Neural crest cell (in vitro differentiated cells): ENCODE measurements at places on chromosomes 11 and 22. TPM values are rescaled to one million over a fixed set of nuclear protein-coding genes. Genes with fewer than 3 reads are reported as not detected.

GRCh38 chr22:29750029-29750428, 16.8 kb downstream of the ZMAT5 start:
- no peak for DNase-seq

GRCh38 chr22:27258616-27259172, 542.9 kb downstream of the MN1 start:
- DNase-seq, result no peak

GRCh38 chr11:76856571-76856970, 4.1 kb upstream of the ACER3 start:
- no peak for DNase-seq

DNA sequence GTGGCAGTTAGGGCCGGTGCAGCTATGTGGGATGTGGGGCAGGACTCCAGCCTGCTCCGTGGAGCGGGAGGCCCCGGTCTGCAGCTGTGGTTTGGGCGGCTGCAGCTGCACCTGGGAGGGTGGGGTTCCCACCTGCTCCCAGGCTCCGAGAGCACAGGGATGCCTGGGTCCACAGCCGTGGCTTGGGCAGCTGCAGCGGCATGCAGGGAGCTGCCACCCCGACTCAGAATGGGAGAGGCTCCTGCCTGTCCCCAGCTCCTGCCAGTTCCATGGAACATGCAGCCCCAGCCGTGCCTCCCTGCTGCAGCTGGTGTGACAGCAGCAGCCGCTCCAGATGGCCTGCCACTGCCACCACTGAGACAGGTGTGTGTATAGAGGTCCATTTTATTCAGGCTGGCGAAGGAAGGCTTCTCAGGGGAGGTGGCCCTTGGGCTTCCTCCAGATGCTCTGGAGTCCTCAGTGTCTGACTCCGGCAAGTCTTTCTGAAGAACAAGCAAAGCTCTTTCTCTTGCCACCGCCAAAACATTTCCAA, 21.8 kb upstream of the UPK3A start:
- DNase-seq, result no peak

DNA sequence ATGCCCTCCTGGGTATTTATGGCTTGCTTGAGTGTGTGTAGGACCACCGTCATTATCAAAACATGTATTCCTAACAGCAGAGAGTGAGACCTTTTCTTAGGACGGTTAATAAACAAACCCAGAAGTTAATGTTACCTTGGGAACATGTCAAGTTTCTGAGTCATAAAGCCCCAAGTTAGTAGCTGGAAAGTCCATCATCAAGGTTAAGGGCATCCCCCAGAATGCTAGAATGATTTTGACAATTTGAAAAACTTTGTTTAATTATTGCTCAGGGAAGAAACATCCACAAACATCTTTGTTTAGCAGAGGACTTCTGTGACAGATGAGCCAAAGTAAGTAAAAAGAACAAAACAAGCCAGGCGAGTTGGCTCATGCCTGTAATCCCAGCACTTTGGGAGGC, 20.0 kb downstream of the CAVIN3 start:
- DNase-seq, result no peak

GRCh38 chr22:20566420-20567260, 59.2 kb downstream of the MED15 start:
- DNase-seq, result no peak

- DNase-seq, result no peak
Measured at GRCh38 chr22:37193629-37194191, 5.7 kb upstream of the C1QTNF6 start.

- no peak for DNase-seq
Measured at GRCh38 chr11:83970061-83970671, 684.0 kb upstream of the CCDC90B start.

DNA sequence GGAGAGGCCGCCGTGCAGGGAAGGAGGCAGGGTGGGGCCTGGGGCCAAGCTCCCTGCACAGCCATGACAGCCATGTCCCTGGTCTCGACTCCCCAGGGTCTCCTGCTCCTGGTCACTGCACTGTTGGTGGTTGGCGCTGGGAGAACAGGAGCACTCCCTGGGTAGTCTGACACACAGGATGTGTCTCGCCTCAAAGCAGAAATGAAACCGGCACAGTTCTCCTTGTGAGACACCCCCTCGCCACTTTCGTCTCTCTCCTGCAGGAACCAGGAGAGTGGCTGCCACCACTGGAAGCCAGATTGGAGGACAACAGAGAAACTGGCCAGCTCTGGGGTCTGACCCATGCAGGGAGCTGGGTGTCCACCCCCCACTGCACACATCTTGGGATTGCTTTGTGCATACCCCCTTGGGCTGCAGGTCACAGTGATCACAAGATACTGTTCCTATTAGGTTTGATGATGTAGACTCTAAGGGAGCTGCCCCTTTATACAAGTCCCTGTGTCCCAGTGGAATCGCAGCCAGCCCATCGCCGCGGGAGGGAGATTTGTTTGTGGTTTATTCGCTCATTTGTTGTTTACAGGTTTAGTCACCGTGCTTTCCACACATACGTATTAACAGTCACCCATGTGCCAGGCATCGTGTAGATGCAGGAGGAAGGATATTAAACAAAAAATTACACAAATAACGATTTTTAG, 27.0 kb upstream of the YWHAH start:
- DNase-seq, result no peak

DNA sequence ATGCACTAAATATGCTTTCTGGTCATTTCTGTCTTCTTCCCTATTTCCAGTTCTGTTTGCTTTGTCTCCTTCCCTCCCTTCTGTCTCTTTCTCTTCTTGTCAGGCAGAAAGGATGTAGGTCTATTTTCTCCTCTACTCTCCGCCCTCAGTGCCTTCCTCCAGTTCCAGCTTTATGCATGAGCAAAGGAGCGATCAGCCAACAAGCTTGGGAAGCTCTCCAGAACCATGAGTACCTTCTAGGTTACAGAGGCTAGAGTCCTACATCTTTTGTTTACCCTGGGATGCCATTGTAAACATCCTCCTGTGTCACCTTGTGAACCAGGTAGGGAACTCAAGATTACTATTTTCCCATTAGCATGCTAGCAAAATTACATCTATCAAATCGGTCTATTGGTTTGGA, 7.9 kb upstream of the SPON1 start:
- DNase-seq, result no peak

- no peak for DNase-seq
Measured at GRCh38 chr22:20299746-20300136, 20.1 kb downstream of the DGCR6L start.

- DNase-seq, result no peak
Measured at GRCh38 chr22:36480941-36481392, 473 bp downstream of the TXN2 start.

- no peak for DNase-seq
Measured at GRCh38 chr11:2761131-2762030, 61.6 kb upstream of the KCNQ1OT1 start.

- DNase-seq, result no peak
Measured at GRCh38 chr11:70618431-70619101, 220.2 kb downstream of the CTTN start.

GRCh38 chr11:78646564-78647185, 72.0 kb upstream of the NARS2 start:
- peak; percentile 48 for DNase-seq

GRCh38 chr11:115458877-115459276, 45.3 kb downstream of the CADM1 start:
- no peak for DNase-seq

- no peak for DNase-seq
Measured at GRCh38 chr11:38304926-38305325, 1706.9 kb upstream of the RAG2 start.

DNA sequence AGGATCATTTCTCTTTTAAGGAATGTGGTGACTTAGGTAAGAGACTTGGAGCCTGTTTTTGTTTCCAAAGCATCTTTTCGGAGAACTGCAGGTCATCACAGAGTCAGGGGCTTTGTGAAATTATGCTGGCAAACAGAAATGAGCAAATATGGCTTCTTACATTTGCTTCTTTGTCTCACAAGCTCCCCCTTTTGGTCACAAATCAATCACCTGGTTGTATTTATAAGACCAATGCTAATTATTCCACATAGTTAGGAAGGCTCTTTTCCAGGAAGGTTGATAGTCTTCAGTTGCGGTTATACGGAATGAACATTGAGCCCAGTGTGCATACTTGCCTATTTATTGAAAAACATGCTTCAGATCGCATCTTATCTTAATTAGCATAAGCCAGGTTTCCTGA, 34.6 kb upstream of the CEP126 start:
- no peak for DNase-seq

GRCh38 chr11:50178737-50179136, 146.1 kb downstream of the OR4C45 start:
- DNase-seq, result no peak

DNA sequence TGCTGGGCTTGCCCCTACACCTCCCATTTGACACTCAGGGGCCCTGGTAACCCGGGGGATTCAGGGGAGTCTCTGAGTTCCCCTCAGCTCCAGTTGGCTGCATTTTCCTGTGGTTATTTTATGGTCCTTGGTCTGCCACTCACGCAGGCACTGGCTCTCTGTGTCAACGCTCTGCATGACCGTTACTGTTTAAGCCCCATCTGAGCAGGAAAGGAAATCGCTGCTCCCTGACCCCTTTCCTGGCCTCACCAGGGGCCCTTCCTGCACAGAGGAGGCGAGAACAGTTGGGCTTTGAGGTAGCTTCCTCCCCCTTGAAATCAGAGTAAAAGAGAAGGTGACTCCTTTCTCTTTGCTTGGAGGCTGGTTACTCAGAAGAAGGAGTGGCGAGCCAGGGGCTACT, 2.4 kb downstream of the C1QTNF4 start:
- no peak for DNase-seq

- no peak for DNase-seq
Measured at GRCh38 chr11:15318814-15319213, 204.1 kb downstream of the INSC start.

DNA sequence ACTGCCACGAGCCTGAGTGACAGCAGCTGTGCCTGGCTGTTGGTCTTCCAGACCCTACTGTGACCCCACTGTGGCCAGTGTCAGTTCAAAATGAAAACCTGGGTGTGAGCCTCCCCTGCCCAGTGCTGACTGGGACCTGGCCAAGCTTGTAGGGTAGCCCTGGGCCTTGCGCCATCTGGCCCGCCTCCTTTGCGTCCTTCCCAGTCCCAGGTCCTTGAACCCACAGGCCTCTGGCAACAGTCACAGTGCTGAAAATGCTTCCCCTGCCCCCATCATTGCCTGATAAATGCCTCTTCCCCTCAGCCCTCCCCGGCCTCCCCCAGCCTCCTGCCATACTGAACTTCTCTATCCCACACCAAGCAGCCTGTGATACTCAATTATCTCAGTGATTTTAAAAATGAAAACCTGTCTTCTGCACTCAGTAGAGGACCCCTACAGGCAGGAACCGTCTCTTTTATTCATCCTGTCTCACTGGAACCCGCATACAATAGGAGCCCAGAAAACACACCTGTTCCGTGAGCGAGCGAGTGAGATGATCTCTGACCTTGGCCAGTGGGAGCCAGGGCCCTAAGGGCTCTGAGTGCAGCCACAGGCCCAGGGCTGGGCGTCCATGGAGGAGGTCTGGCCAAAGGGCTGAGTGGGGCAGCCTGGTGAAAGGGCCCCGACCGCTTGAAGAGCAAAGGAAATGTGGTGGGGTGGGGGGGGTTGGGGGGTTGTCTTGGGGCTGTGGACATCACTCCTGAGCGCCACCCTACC, 49.7 kb upstream of the TTLL12 start:
- no peak for DNase-seq

- no peak for DNase-seq
Measured at GRCh38 chr11:35253237-35253636, 114.3 kb downstream of the CD44 start.

DNA sequence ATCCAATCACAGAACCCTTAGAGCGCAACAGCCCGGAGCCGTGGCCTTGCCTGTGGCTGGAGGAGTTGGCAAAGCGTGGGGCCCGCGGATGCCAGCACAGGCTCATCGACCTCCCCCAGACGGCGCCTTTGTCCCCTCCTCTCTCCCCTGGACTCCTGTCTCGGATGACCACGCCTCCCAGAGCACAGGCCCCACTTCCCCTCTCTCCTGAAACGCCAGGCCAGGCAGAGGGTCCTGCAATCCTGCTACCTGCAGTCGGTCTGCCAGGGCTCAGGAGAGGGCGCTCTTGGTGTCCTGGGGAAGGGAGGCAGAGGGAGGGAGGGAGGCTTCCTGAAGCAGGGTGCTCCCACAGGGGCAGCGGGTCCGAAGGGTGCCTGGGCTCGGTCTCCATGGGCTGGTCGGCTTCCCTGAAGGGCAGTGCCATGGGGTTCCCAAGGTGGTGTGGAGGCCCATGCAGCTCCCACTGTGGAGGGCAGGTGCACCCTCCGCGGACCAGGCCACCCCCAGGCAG, 16.6 kb upstream of the TTLL12 start:
- no peak for DNase-seq

GRCh38 chr11:86486261-86487030, 111.8 kb downstream of the CCDC81 start:
- DNase-seq, result no peak

DNA sequence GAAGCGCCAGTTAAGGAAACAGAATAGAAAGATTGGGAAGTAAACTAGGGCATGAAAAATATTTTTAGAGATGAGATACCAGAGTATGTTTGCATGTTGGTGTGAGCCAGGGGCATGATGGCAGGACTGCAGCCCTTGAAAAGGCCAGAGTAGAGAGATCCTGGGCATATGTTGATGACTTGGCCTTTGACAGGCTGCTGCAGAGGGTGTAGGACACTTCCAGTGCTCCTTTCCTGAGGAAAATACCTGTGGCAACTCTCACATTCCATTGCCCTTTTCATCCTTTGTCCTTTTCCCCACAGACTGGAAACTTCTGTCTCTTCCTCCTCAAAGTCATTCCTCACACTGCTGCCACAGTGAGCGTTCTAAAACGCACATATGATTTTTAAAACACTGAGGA, 150.7 kb upstream of the CCDC90B start:
- DNase-seq, result no peak

DNA sequence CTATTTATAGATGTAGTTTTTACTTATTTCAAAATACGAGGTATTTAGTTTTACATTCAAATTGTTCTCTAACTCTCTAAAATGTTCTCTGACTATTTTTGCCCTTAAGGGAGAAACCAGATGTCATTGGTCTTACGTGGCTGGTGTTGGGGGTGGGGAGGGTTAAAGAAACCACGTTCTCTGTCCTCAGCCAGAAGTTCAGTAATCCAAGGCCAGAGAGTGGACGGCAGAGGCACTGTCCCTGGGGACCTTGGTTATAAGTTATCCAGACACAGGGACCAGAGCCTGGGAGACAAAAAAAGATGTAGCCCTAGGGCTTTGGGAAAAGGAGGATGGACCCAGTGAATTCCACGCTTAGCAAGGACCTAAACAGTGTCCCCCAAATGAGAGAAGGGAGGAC, 706 bp upstream of the OR51E1 start:
- DNase-seq, result no peak

GRCh38 chr11:4019891-4020290, 74.7 kb upstream of the RRM1 start:
- no peak for DNase-seq

The TRPM5 gene
- total RNA-seq, result 0.09 TPM in 2 replicates

The HEPHL1 gene
- total RNA-seq, result not detected in 2 replicates

The MS4A7 gene
- total RNA-seq, result not detected in 2 replicates

The C11orf65 gene
- 1.0 and 1.1 TPM in 2 replicates for total RNA-seq

The CLCF1 gene
- 0.41 and 0.68 TPM in 2 replicates for total RNA-seq

The JHY gene
- total RNA-seq, result 1.9 and 2.3 TPM in 2 replicates

The BTG4 gene
- not detected in 2 replicates for total RNA-seq

The POGLUT3 gene
- 30.9 and 31.2 TPM in 2 replicates for total RNA-seq

The ANO1 gene
- 0.27 TPM in 1 of 2 replicates, not detected in the other for total RNA-seq

The TEX12 gene
- total RNA-seq, result 0.41 TPM in 1 of 2 replicates, not detected in the other

The NLRX1 gene
- 9.1 and 9.3 TPM in 2 replicates for total RNA-seq

The CST6 gene
- total RNA-seq, result not detected in 2 replicates

The EIF3M gene
- 282 and 298 TPM in 2 replicates for total RNA-seq

The MS4A12 gene
- total RNA-seq, result not detected in 2 replicates

The RFPL2 gene
- total RNA-seq, result 0.21 TPM in 1 of 2 replicates, not detected in the other

The TUBA8 gene
- total RNA-seq, result 2.0 and 2.8 TPM in 2 replicates

The KREMEN1 gene
- total RNA-seq, result 3.9 and 4.9 TPM in 2 replicates

The IZUMO1R gene
- not detected in 2 replicates for total RNA-seq

The CD3E gene
- total RNA-seq, result not detected in 2 replicates

The TMEM121B gene
- 12.2 and 12.6 TPM in 2 replicates for total RNA-seq

The LRRC55 gene
- total RNA-seq, result 6.0 and 6.4 TPM in 2 replicates

The OAF gene
- total RNA-seq, result 40.2 and 41.3 TPM in 2 replicates
